LNCaP clone FGC (cell line): ENCODE measurements at places on chromosomes 3 and 15.

DNA sequence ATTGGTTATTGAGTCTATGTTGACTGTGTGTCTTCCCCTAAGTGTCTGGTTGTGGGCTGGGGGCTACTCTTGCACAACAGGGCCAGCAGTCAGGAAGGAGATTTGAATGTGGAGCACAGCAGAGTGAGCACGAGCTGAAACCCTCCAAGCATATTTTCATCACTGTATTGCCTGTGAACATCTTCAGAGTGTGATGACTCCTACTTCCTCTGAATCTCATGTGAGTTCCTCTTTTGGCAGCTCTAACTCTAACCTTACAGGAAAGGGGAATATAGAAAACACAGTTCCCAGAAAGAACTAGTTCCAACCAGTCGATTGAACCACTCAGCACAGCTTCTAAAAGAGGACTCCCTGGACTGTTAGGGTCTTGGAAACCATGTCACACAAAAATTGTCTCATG is 211.6 kb downstream of the RAP2B start:
- DNase-seq = no peak

DNA sequence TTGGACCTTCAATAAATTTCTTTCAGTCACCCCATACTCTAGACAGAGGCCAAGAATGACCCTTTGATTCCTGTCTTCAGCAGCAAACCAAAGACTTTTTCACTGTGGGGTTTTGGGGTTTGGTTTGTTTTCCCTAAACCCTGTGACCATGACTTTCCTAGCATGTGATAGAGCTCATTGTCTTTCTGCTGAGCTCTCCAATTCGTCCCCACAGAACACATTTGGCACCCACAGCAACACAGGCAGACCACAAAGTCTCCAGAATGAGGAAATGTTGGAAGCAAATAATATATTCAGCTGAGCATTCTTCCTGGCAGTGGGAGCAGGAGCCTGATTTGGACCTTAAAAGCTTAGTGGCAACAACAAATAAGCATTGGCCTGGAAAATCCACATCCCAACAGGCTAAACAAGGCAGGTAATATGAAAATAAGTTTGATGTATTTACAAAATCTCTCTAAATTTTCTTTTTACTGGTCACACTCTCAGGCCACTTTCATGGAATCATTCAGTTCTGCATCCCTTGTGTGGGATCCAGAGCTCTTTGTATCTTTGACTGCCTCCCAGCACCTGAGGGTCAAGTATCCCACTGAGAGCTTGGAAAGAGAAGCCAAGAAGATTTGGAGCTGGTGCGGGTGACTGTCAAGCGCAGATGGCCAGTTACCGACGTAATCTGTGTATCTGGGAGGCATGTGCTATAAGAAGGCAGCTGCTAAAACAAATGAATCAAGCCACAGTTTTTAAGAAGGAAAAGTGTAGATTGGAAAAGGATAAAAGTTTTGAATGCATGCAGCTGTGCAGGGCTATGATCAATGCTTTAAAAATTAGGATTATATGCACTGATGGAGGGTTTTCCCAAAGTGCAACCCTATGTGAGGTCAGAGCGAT is 36.5 kb upstream of the CPB1 start:
- DNase-seq = no peak

DNA sequence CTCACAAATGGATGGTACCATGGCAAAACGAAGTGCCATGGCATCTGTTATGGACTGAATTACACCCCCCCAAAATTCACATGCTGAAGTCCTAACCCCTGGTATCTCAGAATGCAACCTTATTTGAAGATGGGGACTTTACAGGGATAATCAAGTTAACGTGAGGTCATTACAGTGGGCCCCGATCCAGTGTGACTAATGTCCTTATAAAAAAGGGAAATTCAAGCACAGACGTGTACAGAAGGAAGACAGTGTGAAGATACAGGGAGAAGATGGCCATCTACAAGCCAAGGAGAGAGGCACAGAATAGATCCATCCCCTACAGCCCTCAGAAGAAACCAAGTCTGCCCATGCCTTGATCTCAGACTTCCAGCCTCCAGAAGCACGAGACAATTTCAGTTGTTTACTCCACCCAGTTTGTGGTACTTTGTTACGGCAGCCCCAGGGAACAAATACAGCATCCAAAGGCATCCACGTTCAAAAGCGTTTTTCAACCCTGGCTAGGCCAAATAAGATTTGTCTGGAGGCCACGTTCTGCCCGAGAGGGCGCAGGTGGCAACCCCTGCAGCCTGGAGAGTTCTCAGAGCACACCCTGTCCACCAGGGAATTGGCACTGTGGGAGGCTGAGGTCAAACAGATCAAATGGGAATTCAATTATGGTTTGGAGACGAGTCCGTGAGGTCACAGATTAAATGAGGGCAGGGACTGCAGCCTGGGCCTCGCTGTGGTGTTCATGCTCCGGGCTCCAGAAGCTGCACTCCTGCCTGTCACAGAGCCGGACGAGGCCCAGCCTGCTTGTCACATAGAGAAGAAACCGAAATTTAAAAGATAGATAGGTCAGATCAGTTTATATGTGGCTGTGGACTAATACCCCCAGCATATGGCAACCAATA is 494.8 kb downstream of the SHQ1 start:
- no peak for DNase-seq

GRCh38 chr3:25421747-25422146 is 6.3 kb upstream of the RARB start:
- DNase-seq = no peak

- no peak for DNase-seq
Observed at GRCh38 chr3:74041068-74041675, 416.4 kb upstream of the PDZRN3 start.

GRCh38 chr3:17320266-17320665 is 422.2 kb downstream of the TBC1D5 start:
- no peak for DNase-seq

DNA sequence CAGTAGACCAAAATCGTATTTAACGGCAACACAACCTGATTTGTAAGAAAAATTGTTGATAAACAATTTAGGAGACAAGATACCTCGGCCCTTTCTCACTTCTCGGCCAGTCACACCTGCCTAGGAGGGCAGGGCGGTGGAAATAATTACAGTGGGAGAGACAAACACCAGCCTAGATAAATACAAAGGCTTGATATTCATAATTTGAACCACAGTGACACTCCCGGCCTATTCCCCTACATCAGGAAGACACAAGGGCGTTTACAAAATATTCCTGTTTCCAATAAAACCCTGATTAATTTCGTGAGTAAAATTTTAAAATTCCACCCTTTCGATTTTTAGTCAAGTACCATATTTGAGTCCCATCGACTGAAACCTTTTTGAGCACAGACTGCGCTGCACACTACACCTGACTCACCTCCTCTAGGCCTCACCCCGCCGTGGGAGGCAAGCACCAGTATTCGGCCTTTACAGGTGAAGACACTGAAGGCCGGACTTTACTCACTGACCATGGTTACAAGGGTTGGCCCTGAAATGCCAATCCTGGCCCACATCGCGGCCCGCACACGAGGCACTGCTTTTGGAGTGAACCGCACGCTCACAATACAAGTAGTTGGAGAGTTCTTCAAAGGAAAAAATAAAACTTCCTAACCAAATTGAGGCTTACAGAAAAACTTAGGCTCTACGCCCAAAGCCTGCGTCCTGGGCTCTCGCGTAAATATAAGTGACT is 794 bp downstream of the ARPP19 start:
- no peak for DNase-seq

DNA sequence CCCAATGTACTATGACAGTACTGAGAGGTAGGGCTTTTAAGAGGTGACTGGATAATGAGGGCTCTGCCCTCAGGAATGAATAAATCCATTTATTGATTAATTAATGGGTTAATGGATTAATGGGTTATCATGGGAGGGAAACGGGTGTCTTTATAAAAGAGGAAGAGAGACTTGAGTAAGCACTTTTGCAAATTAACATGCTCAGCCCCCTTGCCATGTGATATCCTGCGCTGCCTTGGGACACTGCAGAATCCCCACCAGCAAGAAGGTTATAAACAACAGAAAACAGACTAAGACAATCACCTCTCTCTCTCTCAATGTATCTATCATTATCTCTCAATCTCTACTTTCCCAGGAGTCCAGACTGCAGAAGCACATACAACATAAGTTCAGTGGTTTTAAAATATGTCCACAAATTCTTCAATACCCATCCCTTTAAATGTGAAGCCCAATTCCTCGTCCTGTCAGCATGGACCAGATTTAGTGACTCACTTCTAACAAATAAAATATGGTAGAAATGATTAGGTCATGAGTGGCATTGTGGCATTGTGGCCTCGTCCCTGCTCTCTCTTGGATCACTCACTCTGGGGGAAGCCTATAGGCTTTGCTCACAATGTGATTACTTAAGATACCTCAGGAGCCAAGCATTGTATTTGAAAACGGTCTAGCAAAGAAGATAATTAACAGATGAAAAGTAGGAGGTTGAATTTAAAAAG is 40.0 kb upstream of the IL12A start:
- DNase-seq = no peak

- no peak for DNase-seq
Observed at GRCh38 chr15:79863886-79864285, 32.9 kb downstream of the MTHFS start.

- DNase-seq = no peak
Observed at GRCh38 chr3:151875759-151876158, 2.3 kb downstream of the SUCNR1 start.

DNA sequence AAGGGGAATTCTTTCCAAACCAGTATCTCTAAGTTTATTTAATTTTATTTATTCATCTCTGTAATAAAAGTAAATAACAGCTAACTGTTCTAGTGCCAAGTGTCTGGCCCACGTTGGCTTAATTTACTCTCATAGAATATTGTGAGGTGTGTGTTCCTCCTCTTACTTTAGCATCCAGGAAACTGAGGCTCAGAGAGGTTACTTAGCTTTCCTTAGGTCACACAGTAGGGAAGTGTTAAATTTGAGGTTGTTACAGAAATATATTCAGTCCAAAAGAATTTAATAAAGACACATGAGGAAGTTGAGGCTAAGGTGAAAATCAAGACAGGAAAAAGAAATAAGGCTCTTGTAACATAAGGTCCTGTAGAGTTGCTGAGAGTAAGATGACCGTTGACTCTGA is 84.4 kb upstream of the MRPS22 start:
- no peak for DNase-seq

- DNase-seq = no peak
Observed at GRCh38 chr3:127419182-127419581, 131.3 kb upstream of the PRR20G start.

- DNase-seq = no peak
Observed at GRCh38 chr3:142645236-142645793, 49.1 kb downstream of the PLS1 start.

DNA sequence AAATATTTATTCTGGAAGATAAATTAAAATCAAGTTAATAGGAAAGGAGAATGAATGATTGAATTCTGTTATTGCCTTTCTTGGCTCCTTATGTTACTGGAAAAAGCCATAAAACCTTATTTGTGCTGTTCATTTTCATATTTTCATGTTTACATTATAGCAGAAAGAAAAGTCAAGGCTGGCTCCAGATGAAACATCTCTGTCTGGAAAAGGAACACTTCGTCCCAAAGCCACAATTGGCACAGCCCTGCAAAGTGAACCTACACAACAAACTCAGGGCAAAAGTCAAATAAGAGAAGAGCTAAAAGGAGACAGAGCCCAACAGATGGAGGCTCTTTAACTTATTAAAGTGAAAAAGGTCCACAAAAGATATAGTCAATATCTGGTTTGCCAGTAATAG is 73.4 kb downstream of the GTPBP8 start:
- DNase-seq = no peak

GRCh38 chr3:32813180-32813579 is 4.6 kb upstream of the TRIM71 start:
- no peak for DNase-seq

DNA sequence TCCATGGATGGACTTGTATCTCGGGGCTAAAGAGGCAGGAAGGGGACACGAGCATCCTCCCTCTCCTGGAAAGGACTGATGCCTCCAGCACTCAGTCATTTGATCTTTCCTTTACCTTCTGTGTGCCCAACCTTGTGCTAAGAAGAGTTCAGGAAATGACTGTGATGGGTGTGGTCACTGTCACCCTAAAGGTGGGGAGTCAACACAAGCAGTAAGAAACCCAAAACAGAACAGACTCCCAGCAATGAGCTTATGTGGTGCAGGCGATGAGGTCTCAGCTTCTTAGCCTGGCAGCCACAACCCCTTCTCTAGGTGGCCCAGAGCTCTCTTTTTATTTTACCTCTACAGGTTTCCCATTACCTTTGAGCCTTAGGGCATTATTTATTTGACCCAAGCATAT is 3.8 kb downstream of the MPI start:
- DNase-seq = no peak

DNA sequence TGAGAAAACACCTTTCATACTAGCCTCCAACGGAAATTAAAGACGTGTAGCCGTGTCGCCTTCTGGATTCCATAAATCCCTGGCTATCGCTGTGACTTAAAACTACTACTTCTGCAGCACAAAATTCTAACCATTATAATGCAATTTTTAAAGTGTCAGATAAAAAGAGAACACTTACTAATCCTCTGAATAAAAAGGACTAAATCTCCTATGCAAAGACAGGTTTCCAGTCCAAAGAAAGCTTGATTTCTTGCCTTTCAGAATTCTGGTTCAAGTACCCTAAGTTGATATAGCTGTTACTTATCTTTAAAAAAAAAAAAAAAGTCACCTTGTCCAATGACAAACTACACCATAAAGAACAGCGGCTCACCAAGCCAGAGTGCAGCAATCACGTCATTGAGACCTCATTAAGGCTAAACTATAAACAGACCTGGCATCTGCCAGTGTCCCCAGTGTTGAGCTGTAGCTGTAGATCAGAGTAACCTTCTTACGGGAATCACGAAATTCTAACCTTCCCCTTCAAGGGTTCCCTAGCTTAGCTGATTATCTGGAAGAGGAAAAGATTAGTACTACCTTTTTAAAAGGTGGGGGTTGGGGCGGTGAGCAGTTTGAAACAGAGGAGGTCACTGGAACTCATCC is 2.2 kb downstream of the ABCC5 start:
- DNase-seq = no peak

DNA sequence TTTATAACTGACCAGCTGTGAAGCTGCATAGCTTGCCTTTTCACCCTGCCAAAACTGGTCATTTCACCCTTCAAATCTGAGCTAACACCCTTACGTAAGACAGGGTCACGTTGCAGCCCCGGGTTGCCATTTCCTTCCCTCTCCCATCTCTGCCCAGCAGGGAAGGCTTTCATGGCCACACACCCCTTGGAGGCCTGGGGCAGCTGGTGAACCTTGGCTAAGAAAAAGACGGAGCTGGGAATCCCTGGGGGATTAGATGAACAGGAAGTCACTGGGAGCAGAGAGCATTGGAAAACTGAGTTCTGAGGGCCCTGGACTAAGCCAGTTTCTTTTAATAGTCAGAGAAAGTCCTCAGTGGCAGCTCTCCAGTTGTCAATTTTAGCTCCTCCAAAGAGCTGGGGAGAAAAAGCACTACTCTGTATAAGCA is 67.8 kb downstream of the TTC23 start:
- no peak for DNase-seq

DNA sequence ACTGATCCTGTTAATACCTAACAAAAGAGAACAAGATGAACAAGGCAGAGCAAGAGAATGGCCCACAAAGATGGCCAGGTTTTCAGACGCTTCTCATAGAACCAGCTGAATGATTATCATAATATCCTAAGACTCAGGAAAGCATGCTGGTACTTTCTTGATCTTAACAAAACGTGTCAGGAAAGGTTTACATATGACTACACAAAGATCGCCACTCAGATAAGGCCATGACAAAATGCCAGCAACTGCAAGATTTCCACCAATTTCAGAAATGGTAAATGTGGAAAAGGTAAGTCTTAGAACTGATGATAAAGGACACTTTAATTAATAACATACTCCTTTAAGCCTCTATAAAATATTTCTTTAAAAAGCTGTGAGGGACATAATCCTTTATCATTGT is 108.8 kb downstream of the DLG1 start:
- DNase-seq = no peak
